Stimulated activated CD4-positive, alpha-beta T cell treated with anti-CD3 and anti-CD28 coated beads, Interleukin-2, amount 100 ng/mL, for 4 hours (primary cell): ENCODE measurements at places on chromosomes 3 and 15.

DNA sequence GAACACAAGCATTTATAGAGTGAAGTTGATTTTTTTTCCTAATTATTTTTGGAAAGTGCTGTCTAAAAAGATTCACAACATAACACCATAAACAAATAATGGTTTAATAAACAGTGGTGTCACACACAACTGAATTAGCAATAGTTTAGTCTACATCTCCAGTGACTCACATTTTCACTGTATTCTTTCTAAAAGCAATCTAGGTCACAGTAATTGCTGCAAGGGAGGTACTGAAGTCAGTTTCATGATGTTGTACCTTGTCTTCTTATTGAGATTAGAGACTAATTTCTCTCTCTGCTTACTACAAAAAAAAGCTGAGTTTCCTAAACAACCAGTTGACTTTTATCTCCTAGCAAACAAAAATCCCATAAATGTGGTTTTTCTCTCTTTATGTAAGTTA, 29.6 kb downstream of the PLSCR4 start:
- DNase-seq, result no peak

DNA sequence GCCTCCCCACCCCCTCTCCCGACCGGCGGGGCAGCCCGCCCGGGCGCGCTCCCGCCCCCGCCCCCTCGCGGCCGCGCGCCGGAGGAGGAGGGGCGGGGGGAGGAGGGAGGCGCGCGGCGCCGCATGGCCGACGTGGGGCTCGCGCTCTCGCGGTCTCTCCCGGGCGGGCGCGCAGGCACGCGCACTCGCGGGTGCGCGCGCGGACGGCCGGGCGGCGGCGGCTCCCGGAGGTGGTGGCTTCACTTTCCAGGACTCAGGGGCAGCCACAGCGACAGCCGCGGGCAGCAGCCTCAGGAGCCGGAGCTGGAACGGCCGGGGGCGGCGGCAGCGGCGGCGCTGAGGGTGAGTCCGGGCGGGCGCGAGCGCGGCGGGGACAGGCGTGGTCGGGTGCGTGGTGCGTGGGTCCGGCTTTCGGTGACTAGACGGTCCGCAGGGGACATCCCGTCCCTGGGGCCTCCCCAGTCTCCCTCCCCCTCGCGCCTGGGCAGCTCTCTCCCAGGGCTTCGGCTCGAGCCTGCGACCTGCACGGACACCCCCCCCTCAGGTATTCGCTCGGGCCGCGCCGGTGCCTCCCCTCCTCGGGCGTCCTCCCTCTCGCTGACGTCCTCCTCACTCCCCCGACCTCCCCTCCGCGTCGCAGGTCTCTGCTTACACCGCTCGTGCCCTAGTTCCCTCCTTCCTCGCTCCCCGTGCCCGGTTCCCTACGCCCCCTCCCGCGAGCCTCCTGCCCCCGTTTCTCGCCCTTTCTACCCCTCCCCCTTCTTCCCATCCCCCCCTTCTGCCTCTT, at the start of gene UBE2E2:
TSS of gene UBE2E2 (plus strand) at position 407 of the 787 bp plus-strand sequence.
- peak; percentile 52 for DNase-seq

DNA sequence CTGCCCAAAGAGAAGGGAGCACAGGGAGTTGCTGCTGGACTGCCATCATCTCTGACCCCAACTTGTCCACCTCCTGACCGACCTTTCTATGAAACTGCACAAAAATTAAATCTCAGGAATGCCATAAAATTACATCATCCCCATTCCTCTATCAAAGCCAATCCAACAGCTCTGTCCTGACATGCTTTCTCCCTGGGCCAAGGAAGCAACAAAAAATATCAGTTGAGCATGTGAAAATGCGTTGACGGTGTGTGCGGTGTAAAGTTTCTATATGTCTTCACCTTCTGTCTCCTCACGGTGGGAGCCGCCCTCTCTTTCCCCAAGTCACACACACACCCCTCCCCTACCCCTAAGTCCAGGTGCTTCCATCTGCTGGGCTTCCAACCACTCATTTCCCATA, 3.6 kb upstream of the ZNF774 start:
- no peak for DNase-seq

DNA sequence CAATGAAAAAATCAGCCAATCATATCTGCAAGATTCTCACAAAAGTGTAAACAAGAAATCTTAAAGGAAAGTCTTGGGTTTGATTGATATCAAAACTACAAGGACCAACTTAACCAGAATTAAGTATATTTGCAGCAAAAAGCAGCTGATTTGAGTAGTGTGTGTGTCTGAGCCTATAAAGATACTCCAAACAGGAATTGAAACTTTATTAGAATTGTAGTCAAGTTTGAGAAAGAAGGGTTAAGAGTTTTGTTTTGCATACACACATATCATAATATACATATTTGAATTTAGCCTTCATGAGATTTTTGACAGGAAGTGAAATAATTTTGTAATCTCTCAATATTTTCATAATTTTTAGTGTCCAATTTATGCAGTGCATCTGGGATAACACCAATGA, 300.1 kb downstream of the NAALADL2 start:
- DNase-seq, result no peak

DNA sequence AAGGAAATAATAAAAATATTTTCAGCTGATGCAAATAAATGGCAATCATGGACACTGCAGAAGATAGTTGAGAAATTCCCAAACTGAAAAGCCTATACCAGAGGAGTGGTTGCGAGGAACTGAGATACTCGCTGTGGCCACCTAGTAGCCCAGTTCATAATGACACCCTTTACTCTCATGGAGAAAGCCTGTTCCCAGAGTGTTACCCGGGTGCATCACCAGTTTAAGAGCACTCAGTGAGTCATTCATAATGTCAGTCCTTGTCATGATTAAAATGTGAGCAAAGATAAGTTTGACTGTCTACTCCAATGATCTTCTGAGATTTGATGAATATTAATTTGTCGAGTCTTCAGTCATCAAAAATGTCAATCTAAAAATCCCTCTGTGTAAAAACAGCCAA, 138.4 kb upstream of the LRRC3B start:
- no peak for DNase-seq

DNA sequence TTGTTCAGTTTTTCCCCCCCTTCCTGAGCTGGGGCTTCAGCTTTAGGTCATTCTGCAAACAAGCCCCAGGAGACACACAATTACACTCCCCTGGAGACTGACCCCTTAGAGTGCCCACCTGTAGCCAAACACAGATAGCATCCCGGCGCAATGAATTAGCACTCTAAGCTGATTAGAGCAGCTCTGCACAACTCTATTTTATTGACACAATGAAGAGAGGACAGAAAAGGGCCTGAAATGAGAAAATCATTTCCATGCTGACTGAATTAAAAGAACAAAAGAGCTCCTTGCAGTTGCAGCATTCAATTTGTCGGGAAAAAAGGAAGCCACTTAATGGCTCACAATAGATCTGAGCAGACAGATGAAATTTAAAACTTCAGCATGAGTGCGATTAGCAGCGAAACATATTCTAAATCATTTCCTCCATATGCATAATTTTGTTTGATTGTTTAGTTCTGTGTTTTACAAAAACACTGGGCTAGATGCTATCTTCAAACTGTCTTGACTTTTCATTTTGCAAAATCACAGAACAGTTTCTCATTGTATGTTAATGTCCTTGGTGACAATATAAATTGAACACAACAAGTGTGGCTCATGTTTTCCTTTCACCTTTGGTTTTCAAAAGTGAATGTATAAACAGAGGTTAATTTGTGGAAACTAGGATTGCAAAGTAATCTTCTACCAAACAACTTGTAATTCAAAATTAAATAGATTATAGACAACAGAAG, 308.6 kb downstream of the MECOM start:
- no peak for DNase-seq

DNA sequence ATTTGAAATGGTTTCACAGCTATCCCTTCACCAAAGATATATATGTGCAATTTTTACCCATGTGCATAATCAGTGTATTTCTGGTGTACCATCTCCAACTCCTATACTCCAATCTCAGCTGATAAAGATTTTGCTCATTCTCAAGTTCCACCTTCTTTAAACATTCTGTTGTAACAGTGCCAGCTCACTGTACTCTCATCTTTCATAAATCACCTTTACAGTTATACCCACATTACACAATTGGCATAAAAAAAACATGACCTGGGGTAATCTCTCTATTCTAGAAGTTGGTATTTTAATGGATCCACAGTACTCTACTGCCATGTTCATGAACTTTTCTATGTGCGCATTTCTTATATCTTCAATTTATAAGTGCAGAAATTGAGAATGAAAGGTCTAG, 339.9 kb upstream of the DPH6 start:
- no peak for DNase-seq

DNA sequence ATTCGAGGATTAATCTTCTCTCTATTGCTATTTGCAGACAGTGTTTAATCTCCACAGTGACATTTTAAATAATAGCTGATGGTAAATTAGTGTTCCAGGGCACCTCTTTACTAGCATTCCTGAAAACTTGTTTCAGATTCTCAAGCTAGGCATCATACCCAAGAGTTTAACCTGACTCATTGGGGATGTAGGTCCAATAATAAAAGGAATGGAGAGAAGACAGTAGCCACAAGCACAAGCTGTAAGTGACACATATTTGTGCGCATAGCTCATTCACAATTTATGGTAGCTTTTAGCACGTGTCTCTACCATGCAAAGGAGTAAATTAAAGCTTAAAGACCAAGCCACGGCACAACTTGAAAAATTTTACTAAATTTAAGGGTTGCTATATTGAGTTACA, 171.3 kb upstream of the FAM3D start:
- DNase-seq, result no peak

GRCh38 chr3:130759692-130760338, 13.2 kb upstream of the PIK3R4 start:
- no peak for DNase-seq

GRCh38 chr3:55779543-55779942, 292.4 kb upstream of the WNT5A start:
- DNase-seq, result no peak

- DNase-seq, result no peak
These were observed 20.1 kb downstream of the ZNF80 start for GRCh38 chr3:114217266-114217665.

GRCh38 chr15:28914046-28914445, 28.3 kb downstream of the APBA2 start:
- no peak for DNase-seq

GRCh38 chr3:88058306-88058580, 562 bp downstream of the CGGBP1 start:
- DNase-seq, result no peak

DNA sequence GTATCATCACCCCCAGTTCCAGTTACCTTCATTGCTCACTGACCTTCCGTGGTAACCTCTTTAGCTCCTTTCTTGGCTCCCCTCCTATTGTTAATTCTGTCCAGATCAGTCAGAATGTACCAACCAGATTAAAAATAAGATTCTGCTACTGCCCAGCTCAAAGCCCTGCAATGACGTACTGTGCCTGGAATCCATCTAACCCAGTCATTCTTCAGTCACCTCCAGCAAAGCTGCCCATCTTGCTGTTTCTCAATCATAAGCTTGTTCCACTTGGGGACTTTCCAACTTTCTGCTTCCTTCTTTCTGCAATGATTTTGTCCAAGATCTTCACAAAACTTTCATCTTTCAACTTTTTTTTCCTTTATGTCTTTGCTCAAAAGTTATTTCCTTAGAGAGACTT, 512.0 kb upstream of the ZNF385D start:
- DNase-seq, result no peak

DNA sequence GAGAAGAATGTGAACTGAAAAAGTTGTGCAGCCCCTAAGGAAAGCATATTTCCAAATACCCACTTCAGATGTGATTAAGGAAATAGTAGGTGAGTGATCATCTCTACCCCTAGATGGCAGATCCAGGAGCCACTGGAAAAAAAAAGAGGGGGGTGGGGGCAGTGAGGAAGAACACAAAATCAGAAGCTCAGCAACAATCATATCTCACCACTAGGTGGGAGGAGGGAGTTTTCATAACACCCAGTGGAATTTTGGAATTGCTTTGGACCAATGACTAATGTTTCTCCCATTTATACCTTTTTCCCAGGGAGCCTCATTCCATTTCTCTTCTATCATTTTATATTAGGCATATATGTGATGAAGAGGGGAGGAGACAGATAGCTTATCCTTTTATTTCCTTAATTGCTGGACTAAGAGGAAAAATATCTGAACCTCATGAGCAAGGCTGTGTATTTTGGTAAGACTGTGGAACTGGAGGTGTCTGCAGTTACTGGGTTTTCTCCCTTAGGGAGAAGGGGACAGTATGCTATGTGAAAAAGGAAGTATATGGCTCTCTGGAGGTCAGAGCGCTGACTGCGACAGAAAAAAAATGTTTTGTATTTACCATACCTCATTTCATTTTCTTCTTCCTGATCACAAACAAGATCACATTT, 363.4 kb downstream of the GAP43 start:
- DNase-seq, result no peak

DNA sequence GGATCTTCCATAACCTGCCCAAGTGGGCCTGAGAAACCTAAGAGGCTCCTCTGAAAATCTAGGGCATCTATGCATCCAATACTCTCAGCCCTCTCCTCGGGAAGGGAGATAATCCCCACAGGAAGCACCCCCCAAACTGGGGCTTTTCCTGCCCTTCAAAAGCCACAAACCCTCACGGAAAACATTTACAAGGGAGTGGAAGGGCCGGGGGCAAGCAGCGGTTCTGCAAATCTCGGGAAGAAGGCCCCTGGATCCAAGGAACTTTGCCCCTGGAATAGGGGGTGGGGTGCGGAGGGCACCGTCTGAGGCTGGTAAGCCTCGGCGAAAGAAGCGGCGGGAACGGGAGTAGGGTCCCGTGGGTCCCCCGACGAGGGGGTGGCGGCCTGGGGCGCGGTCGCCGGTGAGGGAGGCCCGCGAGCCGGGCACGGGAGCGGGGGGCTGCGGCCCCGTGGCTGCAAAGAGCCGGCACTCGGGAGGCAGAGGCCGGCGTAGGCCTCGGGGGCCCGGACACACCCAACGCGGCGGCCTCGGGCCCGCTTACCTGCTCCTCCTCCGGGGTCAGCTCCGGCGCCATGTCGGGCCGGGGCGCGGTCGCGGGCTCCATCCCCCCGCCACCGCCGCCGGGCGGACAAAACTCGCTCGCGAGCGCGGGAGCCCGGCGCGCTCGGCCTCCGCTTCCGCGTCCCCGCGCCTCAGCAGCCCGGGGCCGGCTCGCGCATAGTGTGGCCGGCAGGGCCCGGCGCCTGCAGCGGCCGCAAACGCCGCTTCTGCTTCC, 755 bp downstream of the PTPN9 start:
- DNase-seq, result no peak
